ENCODE measurements at places on chromosomes 11 and 22. TPM values are rescaled to one million over a fixed set of nuclear protein-coding genes. Genes with fewer than 3 reads are reported as not detected.
A peak's percentile ranks its signal among the peaks of the same experiment; 100 is the strongest.

The SLC25A45 gene
- total RNA-seq, result 4.4 TPM

The OPCML gene
- 1.2 TPM for total RNA-seq

DNA sequence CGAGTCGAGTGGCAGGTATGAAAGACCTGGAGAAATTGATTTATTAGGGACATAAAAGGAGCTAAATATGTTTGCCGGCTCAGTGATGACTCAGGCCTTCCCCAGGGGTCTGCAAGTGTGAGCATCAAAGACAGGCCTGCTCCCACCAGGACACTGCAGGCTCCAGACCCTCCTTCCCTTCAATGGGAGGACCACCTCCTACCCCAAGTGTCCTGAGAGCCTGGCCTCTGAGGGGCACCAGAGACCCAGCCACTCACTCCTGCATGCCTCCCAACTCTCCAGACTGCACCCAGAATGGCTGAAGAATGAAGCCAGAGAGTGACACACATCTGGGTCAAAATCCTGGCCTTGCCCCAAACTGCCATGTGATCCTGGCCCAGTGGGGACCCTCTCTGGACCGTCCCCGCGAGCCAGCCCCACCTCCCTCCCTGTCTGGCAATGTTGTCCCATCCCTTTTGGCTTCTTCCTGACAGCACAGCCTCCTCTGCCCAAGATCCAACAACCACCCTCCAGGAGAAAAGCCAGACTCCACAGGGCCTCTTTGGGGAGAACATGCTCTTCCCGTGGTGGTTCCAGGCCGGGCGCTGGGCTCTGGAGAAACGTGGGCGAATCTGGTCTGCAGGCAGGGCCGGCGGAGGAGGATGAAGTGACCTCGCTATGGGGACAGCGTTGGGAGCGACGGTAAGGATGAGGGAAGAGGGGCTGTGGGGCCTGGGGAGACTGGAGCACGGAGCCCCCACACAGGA lies 36.2 kb downstream of the CYTH4 start:
- H3K27me3 ChIP-seq, result no peaks in the 10 kb centered on the region
- no peaks in the 10 kb centered on the region for H3K4me1 ChIP-seq
- DNase-seq, result no peak
- no peak overlapping the region for H3K4me3 ChIP-seq
- no peaks in the 10 kb centered on the region for H3K36me3 ChIP-seq
- no peak overlapping the region for H3K27ac ChIP-seq

DNA sequence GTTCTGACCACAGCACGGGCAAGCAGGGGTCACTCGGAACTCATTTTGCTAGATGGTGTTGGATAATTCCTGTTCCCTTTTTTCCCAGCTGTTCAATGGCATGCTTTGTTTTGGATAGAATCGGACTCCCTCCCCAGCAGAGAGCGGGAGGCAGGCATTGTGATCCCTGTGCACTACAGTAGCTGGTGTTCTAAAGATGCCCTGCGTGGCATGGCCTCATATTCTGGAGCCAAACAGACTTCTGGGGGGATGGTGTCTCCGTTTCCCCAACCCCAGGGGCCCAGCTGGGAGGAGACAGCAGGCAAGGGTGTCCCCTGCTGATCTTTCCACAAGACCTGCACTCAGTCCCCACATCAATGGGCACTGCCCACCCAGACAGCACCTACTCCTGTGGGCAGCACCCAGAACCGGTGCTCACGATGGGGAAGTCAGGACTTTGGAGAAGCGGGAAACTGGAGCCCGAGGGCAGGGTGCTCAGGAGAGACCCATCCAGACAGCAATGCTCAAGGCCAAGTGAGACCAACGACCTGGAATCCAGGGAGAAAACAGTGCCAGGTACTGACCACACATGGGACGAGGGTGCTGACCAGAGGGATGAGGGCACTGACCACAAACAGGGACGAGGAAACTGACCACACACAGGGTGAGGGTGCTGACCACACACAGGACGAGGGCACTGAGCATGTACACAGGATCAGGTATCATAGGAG lies 934.9 kb downstream of the BRD1 start:
- no peaks in the 10 kb centered on the region for H3K27me3 ChIP-seq
- no peak for DNase-seq
- no peak overlapping the region for H3K4me3 ChIP-seq
- H3K4me1 ChIP-seq, result peaks cover 22% of the 10 kb centered on the region

- no peak within 1 kb of the TSS for H3K4me3 ChIP-seq
- no peak for DNase-seq
- H3K27ac ChIP-seq, result no peak within 1 kb of the TSS
- no peaks in the 10 kb centered on the region for H3K36me3 ChIP-seq
- H3K27me3 ChIP-seq, result no peaks in the 10 kb centered on the region
These were observed at the start of gene MB for GRCh38 chr22:35617137-35617755. TSS of gene MB (minus strand) at chr22:35617329. CDS start at chr22:35617257, 72 bp downstream.

The DEFB131B gene
- total RNA-seq, result not detected

GRCh38 chr22:19800306-19800705 lies 39.7 kb downstream of the TBX1 start:
- no peak overlapping the region for H3K4me3 ChIP-seq
- DNase-seq, result no peak
- H3K4me1 ChIP-seq, result no peaks in the 10 kb centered on the region
- peak overlapping the region; percentile 18 for H3K27ac ChIP-seq
- no peaks in the 10 kb centered on the region for H3K27me3 ChIP-seq

- H3K4me1 ChIP-seq, result no peaks in the 10 kb centered on the region
- H3K27ac ChIP-seq, result no peak overlapping the region
- no peaks in the 10 kb centered on the region for H3K36me3 ChIP-seq
- no peaks in the 10 kb centered on the region for H3K27me3 ChIP-seq
These were observed 35.4 kb upstream of the ANO5 start for GRCh38 chr11:22157531-22157930.

DNA sequence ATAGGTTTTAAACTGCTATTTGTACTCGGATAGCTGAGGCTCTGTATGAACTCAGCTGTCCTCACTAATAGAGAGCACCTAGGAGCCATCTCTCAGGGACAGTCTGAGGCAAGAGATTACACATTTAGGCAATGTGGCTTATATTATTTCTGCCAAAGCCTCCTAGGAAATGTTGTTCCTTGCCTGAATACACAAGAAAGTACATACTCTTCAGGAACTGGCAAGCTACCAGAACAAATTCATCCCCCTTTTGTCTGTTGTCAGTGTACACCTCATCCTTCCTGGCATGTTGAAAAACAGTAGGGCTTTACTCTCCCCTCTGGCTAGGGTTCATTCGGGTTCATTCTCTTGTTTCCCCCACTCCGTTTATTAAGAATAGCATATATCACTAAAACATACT lies 615.9 kb upstream of the FAT3 start:
- H3K27me3 ChIP-seq, result no peaks in the 10 kb centered on the region

The AMBRA1 gene
- total RNA-seq, result 31.4 TPM

GRCh38 chr11:69435161-69435986 lies 46.1 kb upstream of the LINC01488 start:
- no peak overlapping the region for H3K4me3 ChIP-seq
- no peaks in the 10 kb centered on the region for H3K27me3 ChIP-seq
- no peaks in the 10 kb centered on the region for H3K4me1 ChIP-seq
- no peak overlapping the region for H3K27ac ChIP-seq

DNA sequence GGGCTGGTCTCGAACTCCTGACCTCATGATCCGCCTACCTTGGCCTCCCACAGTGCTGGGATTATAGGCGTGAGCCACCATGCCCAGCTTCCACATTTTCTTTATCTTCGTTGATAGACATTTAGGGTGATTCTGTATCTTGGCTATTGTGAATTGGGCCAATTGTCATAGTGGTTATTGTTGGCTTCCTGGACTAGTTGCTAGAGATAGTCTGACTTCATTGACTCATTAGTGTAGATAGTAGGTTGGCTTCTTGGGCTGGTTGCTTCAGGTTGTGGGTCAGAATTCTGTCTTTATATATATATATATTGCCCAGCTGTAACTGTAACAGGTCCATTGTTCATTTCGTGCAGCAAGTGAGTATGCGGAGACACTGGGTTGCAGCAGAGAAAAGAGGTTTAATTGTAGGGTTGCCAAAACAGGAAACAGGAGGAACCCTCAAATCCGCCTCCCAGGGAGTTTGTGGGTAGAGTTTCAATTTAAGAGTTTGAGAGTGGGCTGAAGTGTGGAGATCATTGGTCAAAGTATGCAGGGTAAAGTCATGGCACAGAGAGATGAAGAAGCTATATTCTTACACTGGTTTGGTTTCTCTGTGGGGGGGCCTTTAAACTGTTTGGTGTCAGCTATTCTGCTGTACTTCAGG lies 22.0 kb downstream of the ATG13 start:
- H3K27ac ChIP-seq, result no peak overlapping the region
- DNase-seq, result no peak
- H3K4me1 ChIP-seq, result peaks cover 6% of the 10 kb centered on the region

The OR5AN1 gene
- total RNA-seq, result not detected

The DEUP1 gene
- total RNA-seq, result 0.84 TPM

DNA sequence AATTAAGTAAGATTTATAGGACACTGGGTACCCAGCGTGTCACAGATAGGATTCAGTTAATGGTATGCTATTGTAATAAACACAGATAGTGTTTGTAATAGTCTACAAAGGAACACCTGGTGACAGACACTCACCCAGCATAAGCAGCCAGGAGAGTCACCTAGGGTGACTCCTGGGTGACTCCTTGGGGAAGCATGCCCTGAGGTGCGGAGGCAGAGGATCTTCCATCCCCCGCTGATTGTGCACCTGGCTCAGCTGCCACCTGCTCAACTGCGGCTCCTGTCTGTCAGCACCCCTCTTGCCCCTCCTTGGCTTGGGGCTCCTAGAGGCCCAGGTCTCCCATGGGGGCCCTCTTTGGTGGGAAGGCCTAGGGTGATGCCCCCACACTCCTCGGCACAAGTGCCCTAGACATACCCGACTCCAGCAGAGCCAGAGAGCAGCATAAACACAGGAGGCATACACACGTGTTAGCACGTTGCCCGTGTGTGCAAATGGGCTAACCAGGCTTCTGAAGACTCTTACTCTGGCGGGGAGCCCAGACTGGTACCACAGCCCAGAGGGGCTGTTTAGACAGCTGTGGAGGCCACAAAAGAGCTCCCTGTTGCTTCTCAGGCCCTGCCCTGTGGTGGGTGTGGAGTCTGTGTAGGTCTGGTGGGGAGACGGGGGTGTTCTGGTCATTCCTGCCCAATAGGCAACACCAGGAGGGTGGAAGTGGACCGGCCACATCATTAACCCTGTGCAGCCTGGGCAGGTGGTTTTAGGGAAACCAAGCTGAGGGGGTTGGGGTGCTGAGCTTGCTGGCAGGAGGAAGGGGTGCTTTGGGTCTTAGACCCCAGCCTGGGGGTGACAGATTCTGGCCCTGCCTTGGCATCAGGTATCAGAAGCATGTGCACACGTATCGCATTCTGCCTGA lies 3.0 kb downstream of the INPPL1 start:
- peaks cover 40% of the 10 kb centered on the region for H3K4me1 ChIP-seq
- H3K4me3 ChIP-seq, result no peak overlapping the region
- no peak for DNase-seq
- H3K27ac ChIP-seq, result no peak overlapping the region
- H3K27me3 ChIP-seq, result no peaks in the 10 kb centered on the region
- peaks cover 23% of the 10 kb centered on the region for H3K36me3 ChIP-seq

The WT1 gene
- not detected for total RNA-seq

DNA sequence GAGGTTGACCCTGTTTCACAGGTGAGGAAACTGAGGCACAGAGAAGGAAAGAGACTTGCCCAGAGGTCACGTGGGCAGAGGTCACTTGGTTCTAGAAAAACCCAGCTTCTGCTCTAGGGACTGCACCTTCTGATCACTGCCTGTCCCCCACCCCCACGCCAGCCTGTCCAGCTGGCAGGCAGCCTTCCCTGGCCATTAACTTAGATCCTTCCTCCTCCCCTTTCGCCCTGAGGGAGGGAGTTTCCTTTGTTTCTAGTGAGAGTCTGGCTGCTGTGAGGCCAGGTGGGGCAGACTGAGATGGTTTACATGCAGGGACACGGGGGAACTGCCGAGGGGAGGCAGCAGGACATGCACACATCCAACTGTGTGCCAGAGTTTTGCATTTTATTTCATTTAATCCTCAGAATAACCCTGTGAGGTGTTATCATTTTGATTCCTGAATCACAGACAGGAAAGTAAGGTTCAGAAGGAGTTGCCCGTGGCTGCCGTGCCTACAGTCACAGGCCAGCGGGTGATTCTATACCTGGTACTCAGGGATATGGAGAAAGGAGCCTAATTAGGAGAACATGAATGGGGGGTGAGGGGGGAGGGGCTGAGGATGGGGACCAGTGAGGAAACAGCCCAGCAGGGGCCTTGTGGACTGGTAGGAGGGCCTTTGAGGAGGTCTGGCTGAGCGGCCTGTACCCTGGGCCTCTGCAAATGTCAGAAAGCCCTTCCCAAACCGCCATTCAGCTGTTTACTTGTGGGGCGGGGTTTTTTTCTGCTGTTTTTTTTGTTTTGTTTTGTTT lies 3.4 kb downstream of the FAM83F start:
- no peaks in the 10 kb centered on the region for H3K27me3 ChIP-seq
- H3K4me1 ChIP-seq, result peaks cover 82% of the 10 kb centered on the region
- no peak overlapping the region for H3K4me3 ChIP-seq
- no peak for DNase-seq
- peak overlapping the region; percentile 97 for H3K27ac ChIP-seq

- H3K4me1 ChIP-seq, result no peaks in the 10 kb centered on the region
- no peaks in the 10 kb centered on the region for H3K27me3 ChIP-seq
- no peak for DNase-seq
- no peaks in the 10 kb centered on the region for H3K36me3 ChIP-seq
- H3K27ac ChIP-seq, result no peak overlapping the region
These were observed 31.7 kb upstream of the P2RY2 start for GRCh38 chr11:73186294-73186850.

The IRAG1 gene
- total RNA-seq, result 23.1 TPM

- DNase-seq, result no peak
- no peaks in the 10 kb centered on the region for H3K27me3 ChIP-seq
- no peaks in the 10 kb centered on the region for H3K36me3 ChIP-seq
- no peak overlapping the region for H3K4me3 ChIP-seq
These were observed 18.1 kb downstream of the TBC1D10A start for GRCh38 chr22:30308518-30309230.

The MS4A15 gene
- not detected for total RNA-seq

The TNNT3 gene
- 6.9 TPM for total RNA-seq

The PARVA gene
- total RNA-seq, result 85.0 TPM

GRCh38 chr11:115409691-115410220 lies 94.5 kb downstream of the CADM1 start:
- H3K4me1 ChIP-seq, result peaks cover 45% of the 10 kb centered on the region
- no peak overlapping the region for H3K27ac ChIP-seq
- no peak for DNase-seq
- no peak overlapping the region for H3K4me3 ChIP-seq

The TMEM45B gene
- not detected for total RNA-seq

The TRIM49 gene
- total RNA-seq, result not detected

DNA sequence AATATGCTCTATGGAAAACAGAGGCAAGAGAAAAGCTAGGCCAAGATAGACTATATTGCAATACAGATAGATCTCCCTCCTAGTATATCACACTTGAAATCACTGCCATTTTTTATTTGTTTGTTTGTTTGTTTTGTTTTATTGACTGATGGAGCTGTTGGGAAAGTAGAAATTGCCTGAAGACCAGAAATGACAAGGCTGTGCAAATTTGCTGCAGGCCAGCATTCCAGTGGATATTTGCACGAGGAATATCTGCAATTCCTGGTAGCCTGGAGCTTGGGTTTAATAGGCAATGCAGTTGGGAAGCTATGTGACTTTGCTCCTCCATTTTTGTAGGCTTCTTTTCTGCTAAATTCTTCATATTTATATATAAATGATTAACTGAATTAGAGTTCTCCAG lies 991.7 kb downstream of the LRRC4C start:
- H3K27ac ChIP-seq, result no peak overlapping the region
- no peaks in the 10 kb centered on the region for H3K27me3 ChIP-seq
- DNase-seq, result no peak
- no peaks in the 10 kb centered on the region for H3K4me1 ChIP-seq
- no peaks in the 10 kb centered on the region for H3K36me3 ChIP-seq
